ENCODE measurements at places on chromosomes 1 and 21.

DNA sequence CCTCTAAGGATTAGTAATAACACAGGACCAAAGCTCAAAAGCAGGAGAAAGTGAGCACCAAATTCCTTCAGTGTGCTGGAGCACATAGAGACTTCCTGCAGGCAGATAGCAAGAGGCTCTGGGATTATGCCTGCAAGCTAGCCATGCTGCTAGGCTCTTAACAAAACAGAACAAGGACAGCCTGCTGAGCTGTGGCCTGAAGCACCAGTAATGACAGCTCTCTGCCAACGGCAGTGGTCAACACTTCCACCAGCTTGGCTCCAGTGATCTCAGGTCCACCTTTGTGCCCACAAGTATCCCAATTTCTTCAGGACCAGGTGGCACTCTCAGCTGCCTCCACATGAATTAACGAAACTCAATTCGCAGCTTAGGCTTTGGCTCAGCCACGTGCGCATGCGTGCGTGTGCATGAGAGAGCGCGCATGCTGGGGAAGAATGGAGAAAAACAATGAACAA is 64.2 kb downstream of the SLC45A1 start:
- DNase-seq, result no peak

DNA sequence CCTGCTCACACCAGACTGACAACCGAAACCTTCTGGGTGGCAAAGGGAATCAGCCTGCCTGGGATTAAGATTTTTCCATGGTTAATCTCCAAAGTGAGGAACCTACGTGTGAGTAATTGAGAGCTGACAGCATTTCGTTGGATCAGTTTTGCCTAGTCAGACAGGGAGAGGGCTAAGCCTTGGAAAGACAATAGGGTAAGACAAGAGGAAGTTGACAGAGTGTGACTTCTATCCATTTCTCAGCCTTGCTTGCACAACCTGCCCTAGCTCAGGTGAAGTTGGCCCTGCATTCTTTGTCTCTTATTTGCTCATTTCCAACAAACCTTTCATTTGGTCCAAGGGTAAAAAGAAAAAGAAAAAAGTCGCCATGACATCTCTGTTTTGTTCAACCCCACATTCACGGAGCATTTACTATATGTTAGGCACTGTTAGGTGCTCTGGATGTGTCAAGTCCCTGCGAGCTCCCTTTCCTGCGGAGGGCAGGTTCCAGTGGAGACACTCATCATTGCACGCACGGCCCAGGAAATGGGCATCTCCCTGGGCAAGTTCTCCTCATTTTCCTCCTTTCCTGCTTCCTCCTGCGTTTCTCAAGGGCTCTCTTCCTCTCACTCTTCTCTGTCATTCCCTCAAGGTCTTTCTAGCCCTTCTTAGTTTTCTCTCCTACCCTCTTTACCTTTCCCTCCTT is 23.3 kb downstream of the KIRREL1 start:
- DNase-seq, result no peak

- DNase-seq, result peak; percentile 79
Observed at GRCh38 chr1:156656806-156657740, 15.2 kb downstream of the BCAN start.

GRCh38 chr1:224052772-224053171 is 61.1 kb upstream of the FBXO28 start:
- DNase-seq, result no peak

DNA sequence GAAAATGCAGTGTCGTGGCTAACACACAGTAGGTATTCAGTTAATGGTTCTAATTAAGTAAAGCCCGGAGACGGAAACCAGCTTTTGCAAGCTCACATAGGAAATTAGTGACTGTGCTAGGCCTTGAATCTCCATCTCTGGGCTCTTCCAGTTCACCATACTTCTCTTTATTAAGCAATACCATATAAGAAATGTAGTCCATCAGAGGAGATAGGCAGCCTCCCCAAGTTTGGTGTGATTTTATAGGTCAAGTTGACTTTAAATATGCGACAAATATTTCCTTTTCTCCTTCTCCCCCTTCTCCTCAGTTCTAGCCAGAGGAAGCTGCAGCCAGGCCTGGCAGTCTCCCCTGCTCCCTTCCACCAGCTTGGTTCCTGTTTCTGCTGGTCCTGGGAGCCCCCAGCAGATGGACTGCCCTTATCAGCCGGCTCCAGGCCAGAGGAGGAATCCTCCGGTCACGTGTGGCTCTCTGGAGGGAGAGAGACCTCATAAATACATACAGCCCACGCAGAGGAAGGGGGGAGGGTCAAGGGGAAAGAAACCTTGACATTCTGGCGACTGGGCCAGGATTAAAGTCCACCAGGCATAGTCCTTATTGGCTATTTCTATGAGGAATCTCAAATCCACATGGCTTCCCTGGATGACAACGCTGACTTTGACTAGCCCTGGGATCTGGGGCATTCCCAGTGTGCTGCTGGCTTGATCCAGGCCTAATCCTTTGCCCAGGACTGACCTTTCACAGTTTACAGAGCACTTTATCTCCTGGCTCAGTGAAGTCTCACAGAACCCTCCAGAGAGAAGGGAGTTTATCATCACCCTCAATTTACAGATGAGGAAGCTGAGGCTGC is 115.1 kb upstream of the JUN start:
- DNase-seq, result peak; percentile 51

DNA sequence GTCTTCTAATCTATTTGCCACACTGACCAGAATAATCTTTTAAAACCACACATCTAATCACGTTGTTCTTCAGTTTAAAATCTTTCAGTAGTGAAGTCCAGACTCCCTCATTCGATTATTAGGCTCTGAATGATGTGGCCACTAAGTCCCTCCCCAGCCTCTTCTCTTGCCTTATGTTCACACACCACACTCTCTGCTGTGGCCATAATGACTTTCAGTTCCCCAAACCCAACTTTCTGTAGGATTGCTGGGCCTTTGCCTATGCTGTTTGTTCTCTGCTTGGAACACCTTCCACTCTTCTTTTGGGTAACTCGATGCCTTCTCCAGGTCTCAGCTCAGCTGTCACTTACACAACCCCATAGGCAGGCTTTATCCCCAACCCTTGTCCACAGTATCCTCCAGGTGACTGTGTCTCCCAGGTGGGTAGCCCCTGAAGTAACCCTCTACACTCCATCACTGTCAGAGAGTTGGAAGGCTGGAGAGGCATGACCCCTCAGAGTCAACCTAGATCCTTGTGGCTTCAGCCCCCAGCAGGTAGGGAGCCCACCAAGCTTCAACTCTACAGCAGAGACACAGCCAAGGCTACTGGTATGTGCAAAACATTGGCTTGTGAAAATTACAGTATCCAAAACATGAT is 8.4 kb upstream of the SLC37A1 start:
- no peak for DNase-seq

DNA sequence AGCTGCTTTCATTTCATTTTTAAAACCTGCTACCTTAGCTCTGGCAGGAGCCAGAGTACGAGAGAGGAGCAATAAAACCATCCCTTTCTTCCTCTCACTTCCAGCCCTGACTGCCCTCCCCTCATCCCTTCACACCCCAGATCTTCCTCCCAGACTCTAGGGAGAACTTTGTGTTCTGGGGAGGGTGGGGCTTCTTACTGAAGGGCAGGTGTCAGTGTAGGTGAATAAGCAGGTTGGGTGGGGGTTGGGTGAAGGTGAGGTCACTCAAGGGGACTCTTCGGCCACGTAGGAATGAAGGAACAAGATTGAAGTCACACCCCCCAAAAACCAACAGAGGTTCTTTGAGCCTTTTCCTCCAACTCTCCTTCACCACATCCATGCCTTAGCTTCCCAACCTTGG is 88.9 kb downstream of the CD58 start:
- DNase-seq, result no peak

DNA sequence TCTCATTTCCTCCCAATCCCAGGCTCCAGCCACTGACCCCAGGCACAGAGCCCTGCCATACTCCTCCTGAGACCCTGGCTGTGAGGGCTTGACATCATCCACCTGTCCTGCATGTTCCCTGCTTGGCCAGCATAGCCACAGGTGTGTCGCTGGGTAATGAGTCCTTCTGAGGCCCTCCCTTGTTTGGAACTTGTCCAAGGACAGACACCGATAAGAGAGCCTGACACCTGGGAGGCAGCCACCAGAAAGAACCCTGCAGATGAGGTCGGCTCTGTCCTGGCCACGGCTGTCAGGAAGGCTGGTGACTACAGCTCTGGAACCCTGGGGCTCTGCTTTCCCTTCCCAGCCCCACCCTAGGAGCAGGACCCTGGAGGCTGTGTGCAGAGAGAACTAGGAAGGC is 34.6 kb downstream of the TMEM63A start:
- DNase-seq, result peak; percentile 79

DNA sequence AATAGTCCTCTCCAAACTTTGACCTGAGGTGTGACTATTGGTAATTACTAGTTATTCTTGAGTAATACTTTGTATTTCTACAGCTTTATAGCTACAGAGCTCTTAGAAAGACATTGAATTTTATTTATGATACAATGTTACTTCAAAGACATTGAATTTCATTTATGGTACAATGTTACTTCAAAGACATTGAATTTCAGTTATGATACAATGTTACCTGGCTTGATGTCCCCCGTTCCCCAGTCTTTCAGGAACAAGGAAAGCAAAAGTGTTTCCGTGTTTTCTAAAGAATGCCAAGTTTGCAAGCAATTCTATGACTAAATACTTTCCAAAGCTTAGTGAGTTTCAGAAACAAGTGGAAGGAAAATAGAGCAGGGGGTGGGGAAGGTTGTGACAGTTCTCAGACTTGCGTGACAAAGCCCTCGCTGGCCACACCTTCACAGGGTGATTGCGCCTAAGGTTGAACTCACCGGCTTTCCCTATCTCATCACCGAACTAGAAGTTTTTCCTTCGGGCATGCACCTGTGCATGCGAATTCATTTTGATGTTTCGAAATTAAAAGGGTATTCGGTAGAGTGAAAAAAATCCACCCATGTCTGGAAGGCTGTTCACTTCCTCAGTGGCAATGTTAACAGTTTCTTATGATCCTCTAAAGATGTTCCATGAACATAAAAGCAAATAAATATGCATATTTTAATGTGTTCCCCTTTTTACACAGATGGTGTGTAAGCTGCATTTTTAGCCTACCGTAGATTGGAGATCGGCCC is 909 bp upstream of the PAXBP1 start:
- DNase-seq, result peak; percentile 16

DNA sequence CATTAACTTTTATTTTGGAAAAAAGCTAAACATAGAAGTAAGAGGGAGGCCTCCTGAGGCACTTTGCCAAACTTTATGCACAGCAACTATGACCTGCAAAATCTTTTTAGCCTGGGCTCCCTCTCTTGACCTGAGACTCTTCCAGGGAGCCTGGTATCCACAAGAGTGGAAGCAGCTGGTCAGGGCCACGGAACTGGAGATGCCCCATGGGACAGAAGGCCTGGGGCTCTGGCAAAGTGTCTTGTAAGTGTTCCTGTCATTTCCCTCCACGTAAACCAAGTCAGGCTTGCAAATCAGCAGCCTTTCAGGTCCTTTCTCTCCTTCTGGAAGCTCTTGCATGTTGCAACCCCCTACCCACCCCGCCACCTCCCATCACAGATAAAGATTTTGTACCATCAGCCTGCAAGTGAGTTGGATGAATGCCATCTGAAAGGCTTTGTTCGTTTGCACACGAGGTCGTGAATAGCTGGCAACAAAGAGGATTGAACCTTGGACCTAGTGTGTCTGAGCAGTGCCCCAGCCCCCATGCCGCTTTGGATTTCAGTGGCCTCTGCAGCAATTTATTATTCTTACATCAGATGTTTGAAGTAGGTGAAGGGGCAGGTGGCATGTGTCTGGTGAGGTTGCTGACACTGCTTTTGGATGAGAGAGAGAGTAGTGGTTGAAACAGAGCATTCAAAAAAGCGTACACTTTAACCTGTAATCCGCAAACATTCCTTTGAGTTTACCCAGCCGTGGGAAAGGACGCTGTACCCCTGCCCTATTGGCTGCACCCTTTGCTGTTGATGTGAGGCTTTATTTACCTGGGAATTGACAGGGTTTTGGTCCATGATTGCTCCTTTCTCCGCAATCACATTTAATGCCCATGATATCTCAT is 91.6 kb downstream of the GALNT2 start:
- no peak for DNase-seq

- no peak for DNase-seq
Observed at GRCh38 chr1:175477248-175477647, 266.1 kb downstream of the TNR start.

- no peak for DNase-seq
Observed at GRCh38 chr1:242554577-242554976, 30.1 kb upstream of the PLD5 start.

GRCh38 chr1:20322825-20323612 is 32.3 kb downstream of the VWA5B1 start:
- DNase-seq, result no peak

GRCh38 chr1:89999208-89999607 is 4.3 kb downstream of the ZNF326 start:
- DNase-seq, result no peak

DNA sequence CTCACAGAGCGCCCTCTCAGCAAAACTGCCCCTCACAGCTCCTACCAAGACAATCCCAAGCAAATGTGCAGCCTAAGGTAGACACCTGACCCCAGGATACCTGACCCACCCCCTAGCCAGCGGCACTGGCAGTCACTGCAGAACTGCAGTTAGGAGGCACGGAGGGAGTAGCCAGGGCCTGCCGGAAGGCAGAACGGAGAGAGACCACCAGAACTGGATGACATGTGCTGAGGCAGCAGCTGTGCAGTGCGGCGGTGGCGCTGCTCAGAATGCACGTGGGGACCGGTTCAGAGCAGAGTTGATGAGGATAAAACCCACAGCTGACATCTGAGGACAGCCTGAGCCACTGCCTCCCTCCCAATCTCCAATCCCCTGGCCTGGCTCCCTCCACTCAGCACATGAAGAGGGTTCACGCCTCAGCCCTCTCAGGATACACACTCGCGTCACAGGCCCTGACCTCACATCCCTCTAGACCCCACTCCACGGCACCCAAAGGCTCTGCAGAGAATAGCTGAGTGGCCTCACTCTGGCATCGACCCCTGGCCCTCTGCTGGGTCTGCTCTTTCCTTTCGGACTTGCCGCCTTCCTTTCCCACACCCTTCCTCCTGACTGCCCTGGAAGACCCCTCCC is 29.6 kb downstream of the UBE2G2 start:
- no peak for DNase-seq

DNA sequence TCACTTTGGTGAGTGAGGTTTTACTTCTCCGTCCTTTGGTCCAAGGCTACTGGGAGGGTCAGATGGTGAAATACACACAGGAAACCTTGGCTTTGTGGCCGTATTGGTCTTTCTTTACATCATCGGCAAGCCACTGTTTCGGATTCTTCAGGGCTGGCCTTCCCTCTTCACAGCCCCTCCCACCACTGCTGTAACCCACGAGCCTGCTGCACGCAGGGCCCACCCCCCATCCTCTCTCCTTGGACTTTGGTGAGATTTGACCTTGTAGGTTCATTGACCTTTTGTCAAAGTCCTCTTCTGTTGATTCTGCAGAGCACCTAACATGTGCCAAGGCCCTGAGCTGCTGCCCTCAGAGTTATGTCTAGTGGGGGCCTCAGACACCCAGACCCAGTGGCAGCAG is 328.6 kb downstream of the CAMTA1 start:
- no peak for DNase-seq
